A673 (cell line): ENCODE measurements at places on chromosomes 3 and 15. TPM values are rescaled to one million over a fixed set of nuclear protein-coding genes. Genes with fewer than 3 reads are reported as not detected.

The B3GNT5 gene
- total RNA-seq, result 25.3 and 26.5 TPM in 2 replicates

DNA sequence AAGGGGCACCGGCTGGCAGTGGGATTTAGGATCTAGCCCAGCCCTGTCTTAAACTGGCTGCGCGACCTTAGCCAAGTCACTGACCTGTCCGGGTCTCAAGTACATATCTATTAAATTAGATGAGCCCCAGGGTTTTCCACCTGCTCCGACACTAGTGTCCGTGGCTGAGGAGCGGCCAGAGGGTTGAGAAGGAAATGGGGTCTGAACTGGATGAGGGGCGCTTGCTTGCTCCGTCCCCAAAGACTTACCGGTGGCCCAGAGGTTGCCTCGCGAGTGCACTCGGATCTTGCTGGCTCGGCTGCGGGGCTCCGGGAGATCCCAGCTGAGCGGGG, 285 bp downstream of the NMB start:
- DNase-seq, result no peak

DNA sequence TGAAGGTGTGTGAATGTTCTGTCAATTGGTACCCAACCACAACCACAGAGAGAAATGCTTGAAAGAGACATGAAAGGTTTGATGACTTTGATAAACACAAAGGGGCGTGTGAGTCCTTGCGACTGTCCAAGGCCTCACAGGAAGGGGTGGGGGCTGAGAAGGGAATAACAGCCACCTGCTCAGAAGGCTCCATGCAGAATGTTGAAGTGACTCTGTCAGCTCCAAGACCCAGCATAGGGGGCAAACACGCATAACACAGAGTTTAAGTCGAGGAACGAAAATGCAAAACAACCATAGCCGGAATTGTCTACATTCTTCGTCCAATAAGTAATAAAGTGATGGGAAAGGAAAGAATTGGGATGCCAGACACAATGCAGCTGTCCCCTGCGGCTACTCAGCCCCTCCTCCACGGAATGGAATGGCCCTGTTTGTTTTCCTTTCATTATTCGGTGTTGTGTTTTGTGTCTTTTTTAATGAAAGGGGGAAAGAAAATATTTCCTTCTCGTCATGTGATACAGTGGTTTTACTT, 19.9 kb downstream of the TMEM212 start:
- DNase-seq, result no peak

DNA sequence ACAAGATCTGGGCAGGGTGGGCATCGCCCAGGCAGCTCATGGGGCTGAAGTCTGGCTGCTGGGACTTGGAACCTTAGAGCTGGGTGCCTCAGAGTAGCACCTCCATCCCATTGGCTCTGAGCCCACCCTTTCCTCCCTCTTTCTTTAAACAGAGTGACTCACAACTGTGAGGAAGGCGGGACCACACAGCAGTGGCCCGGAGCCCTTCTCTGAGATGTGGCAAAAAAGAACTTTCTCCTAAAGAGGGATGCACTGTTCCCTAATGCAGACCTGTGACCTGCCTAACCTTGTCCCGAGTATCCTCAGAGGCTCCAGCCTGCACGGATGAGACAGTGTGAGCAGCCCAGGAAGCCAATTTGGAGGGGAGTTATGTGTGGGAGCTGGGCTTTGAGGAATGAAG, 23.6 kb downstream of the PRR20G start:
- peak; percentile 10 for DNase-seq

DNA sequence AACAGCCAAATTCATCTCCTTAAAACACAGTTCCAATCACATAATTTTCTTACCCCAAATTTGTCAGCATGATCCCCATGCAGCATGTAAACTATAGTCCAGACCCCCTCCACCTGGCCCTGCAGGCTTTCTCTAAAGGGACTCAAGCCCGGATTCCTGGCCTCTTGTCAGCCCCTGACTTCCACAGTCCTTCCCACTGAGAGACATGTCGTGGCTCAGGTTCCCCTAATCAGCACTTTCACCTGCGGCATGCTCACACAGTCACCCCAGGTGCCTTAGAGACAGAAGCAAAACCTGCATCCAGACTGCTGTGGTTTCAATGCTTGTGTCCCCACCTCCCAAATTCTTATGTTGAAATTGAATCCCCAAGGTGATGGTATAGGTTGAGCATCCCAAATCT, 372.7 kb upstream of the ATP10A start:
- no peak for DNase-seq

DNA sequence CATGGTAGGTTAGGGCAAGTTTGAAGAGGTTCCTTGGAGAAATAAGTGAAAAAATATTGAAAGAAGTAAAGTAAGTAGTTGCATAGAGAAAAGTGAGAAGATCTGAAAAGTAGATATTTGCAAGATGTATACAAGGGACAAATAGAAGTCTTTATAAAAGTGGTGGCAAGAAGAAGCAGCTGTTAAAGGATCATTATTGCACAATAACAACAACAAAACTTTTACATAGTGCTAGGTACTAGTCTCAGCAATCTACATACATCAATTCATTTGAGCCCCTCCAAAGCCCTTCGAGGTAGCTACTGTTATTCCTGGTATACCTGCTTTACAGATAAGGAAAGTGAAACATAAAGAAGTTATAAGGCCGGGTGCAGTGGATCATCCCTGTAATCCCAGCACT, 239.6 kb downstream of the MEIS2 start:
- DNase-seq, result no peak

- no peak for DNase-seq
Measured at GRCh38 chr3:195119461-195120266, 151.3 kb downstream of the XXYLT1 start.

- DNase-seq, result peak; percentile 49
Measured at GRCh38 chr3:184361532-184361931, at the start of the genes CLCN2 and POLR2H. CLCN2 (minus strand) TSS chr3:184361605; CDS start chr3:184361479, 126 bp downstream. POLR2H (plus strand) TSS chr3:184361710; CDS start chr3:184363493, 1,783 bp downstream.

DNA sequence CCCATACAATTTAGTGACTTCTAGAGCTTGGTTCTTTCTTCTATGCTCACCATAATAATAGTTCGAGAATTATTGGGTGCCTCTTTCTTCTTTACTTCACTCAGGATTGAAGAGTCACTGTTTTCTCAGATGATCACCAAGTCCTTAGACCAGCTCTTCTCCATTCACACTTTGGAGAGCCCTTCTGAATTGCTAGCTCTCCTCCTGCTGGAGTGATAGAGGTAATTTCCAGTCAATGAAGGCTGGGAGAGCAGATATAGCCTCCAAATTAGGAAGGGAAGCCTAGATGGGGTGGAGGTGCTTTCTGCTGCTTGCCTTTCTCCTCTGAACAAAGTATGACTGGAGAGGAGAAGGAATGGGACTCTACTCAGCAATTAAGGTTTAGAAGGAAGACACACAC, 10.7 kb upstream of the BBX start:
- DNase-seq, result no peak

The AGBL1 gene
- total RNA-seq, result not detected in 2 replicates

DNA sequence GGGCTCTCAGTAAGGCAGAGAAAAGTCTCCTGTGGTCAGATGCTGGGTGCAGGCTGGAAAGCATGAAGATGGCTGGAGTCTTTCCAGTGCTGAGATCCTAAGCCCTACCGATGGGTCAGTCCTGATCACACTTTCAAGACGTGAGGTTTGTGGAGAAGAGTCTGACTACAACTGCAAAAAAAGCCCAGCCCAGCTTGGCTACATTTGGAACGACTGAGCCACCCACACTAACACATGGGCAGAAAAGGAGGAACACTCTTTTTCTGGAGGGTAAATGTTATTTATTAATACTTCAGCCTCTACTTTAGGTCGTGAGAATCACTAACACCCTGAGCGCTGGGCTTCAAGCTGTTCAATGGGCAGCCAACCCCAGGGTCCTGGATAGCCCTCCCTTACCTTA, 22.0 kb upstream of the C3orf22 start:
- no peak for DNase-seq

- DNase-seq, result no peak
Measured at GRCh38 chr15:66481107-66481856, 16.3 kb downstream of the SNAPC5 start.

GRCh38 chr3:61944726-61945125, 383.4 kb downstream of the PTPRG start:
- DNase-seq, result no peak

DNA sequence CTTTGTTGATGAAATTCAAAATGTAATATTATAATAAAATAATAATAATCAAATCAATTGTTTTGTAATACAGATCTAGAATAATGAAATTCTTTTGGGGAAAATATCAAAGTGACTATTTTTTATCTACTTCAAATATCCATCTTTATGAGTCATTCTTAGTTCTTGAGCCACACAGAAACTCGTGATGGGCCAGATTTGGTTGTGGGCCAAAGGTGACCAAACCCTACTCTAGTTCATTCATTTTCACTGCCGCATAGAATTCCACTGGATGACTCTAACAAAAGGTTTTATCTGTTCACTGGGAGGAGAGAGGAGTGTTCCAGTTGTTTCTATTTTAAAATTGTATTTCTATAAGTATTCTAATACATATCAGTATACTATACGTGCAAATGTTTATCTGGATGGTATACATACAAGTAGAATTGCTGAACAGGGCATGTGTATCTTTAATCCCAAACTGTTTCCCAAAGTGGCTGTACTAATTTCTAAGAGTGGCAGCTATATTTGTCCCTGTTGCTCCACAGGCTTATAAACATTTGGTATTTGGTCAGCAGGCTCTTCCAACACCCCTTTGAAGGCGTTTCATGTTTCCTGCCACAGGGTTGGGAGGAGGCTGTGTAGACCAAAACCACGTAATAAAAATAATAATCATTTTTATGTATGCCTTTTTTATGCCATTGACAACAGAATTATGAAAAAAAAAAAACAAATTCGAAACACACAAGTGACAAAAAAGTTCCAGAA, 7.3 kb upstream of the RTP3 start:
- no peak for DNase-seq

- no peak for DNase-seq
Measured at GRCh38 chr3:39524107-39524506, 56.6 kb downstream of the MOBP start.
